CD4-positive, alpha-beta T cell treated with Interleukin-10 for 1 hour (primary cell): ENCODE measurements at places on chromosomes 4 and X.

DNA sequence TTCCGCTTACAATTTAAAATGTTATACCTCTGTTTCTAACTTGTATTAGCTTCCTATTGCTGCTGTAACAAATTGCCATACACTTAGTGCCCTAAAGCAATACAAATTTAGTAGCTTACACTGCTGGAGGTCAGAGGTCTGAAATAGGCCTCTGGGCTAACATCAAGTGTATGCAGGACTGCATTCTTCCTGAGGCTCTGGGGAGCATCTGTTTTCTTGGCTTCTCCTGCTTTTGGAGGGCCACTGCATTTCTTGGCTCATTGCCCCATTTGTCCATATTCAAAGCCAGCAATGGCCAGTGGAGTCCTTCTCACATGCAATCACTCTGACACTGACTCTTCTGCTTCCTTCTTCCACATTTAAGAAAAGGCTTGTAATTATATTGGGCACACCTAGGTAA is 639.8 kb upstream of the INTU start:
- no peak for DNase-seq

GRCh38 chr4:94545296-94545695 is 93.6 kb downstream of the PDLIM5 start:
- no peak for DNase-seq

GRCh38 chrX:21756785-21757529 is 959 bp downstream of the SMPX start:
- no peak for DNase-seq

DNA sequence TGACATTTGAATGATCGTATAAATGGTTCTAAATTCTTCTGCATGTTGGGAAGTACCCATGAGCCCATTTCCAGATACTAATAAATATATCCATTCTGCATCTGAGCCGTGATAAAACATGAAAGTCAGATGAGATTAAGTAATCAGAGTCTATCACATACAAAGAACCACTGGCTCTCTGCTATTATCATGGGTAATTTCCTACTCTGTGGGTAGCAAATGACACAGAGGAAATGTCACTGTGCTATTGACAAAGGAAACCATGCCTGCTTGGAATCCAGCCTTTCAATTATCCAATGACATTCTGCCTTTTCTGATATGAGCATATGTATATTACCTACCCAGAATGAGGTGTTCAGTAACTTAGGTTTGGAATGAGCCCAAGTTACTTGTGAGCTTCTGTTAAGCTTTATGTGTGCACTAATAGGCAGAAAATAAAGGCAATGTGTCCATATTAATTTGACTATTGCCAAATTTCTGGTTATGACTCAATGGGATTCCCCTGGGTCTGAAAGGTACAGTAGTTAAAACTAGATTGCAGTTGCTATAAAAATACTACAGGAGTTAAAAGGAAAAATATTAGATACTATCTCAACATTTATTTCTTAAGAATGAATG is 238.7 kb upstream of the KCNIP4 start:
- no peak for DNase-seq

DNA sequence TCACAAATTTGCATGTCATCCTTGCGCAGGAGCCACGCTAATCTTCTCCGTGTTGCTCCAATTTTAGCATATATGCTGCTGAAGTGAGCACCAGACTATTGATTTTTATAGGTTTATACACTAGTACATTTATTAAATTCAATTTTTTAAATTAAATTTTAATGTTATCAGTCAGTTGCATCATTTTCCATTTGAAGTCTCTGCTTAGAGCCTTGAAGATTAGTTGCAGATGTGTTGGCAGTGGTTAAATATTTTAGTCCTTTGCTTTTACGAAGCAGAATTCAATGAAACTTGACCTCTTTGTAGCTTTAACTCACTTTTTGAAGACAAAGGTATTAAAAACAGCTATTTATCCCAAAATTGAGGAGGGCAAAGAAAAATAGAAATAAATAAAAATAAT is 16.5 kb downstream of the TRAPPC11 start:
- DNase-seq: no peak
